ENCODE measurements at places on chromosomes 16 and 17.
A peak's percentile ranks its signal among the peaks of the same experiment; 100 is the strongest.

DNA sequence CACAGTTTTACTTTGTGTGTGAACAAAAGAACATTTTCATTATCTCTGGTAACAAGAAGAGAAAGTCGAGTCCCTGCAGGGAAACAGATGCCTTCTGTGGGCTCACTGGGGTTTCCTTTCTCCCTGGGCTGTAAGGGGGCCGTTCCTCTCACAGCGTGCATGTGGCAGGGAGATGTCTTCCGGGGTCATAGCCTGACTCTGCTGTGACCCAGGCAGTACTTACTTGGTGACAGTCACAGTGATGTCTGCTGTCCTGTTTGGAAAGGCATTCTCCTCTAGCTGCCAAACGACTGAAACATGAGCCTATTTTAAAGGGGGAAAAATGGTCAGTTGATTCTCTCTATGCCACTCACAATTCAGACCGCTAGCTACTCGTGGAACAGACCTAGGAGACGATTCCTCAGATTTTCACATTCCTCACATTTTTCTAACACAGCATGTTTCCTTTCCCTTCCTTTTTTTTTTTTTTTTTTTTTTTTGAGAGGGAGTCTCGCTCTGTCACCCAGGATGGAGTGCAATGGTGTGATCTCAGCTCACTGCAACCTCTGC, 7.3 kb downstream of the HASPIN start:
- DNase-seq: no peak

DNA sequence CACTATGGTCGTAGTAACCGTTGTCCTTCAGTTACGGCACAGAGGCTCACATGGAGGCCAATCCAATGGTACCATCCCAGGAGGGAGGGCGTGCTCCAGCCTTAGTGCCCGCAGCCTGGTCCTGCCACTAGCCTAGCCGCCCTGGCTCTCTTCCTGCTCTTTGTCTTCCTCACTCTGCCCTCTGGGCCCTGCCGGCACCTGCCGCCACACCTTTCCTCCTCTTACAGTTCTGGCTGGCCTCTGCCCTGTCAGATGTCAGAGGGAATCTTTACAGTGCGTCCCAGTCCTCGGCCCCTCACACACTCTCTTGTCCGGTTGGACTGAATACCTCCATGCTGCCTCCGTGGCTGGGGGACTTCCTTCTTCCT, 23.4 kb downstream of the GINS2 start:
- no peak for DNase-seq

DNA sequence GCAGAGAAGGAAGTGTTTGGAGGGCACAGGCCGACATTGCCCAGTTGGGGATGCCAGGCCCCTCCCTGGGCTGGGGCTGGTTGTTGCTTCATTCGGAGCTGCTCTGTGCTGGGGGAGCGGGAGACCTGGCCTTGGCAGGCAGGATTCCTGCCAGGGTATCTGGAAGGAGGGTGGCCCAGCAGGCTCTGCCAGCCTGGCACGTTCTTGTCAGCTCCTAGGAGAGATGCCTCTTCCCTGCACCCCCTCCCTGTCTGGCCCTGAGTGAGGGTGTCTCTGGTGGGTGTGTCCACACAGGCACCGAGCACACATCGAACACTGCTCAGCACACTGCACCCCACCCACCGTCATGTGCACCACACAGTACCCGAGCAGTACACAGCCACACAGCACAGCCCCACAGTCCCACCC, 35.2 kb downstream of the ARHGAP23 start:
- no peak for DNase-seq

GRCh38 chr16:56815721-56816120, 49.3 kb upstream of the SLC12A3 start:
- DNase-seq: no peak

DNA sequence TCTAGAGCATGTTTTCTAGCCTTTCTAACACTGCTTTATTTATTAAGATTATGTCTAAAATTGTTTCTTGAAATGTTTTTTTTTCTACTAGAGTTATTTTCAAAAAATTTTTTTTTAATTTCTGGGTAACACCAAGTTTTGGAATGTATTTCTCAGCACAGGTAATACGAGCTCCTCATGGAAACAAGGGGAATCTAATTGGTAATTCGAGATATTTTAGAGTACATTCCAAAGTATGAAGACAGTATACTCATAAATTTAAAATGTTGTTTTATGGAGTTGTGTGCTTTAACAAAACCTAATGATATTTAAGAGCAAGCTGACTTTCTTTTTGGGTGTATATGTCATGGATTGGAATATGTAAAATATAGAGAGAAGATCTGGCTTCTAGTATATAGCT, 42.4 kb downstream of the OMG start:
- no peak for DNase-seq

GRCh38 chr17:72353502-72353901, 232.7 kb downstream of the SOX9 start:
- no peak for DNase-seq

DNA sequence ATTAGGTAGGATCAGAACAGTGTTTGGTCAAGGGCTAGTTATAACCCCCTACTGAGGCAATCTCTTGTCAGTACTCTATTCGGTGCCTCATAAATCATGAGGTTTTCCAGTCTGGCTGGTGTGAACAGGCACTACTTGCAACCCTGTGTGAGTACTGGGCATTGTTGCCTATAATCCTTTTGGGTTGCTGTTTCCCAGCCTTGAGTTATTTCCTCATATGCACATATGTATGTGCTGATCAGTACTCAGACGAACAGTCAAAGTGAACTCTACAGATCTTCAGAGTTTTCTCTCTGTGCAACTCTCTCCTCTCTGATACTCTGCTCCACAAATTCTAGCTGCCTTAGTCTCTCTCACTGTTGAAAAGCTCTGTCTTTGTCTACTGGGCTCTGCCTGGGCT, 164.3 kb downstream of the CDK5R1 start:
- no peak for DNase-seq

- no peak for DNase-seq
Measured at GRCh38 chr17:72534265-72534664, 413.4 kb downstream of the SOX9 start.

GRCh38 chr17:78917451-78918275, 7.5 kb downstream of the TIMP2 start:
- DNase-seq: no peak

DNA sequence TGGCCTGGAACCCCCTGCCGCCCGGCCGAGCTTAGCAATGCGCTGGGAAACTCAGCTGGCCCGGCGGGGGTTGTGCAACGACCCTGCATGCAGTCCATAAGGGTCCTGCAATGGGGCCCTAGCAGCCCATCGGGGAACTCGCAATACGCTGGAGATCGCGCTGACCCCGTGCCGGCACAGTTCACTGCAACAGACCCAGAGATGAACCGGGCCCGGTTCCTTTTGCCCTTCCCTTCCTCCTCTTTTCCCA, 375 bp downstream of the SLC25A11 start:
- no peak for DNase-seq

- peak; percentile 41 for DNase-seq
Measured at GRCh38 chr17:57086069-57086930, 1.3 kb downstream of the AKAP1 start.

GRCh38 chr16:51056331-51056730, 94.7 kb downstream of the SALL1 start:
- DNase-seq: no peak

- no peak for DNase-seq
Measured at GRCh38 chr16:7343243-7343642, 10.6 kb downstream of the RBFOX1 start.

- DNase-seq: no peak
Measured at GRCh38 chr17:81396722-81397313, 1.6 kb downstream of the BAHCC1 start.

DNA sequence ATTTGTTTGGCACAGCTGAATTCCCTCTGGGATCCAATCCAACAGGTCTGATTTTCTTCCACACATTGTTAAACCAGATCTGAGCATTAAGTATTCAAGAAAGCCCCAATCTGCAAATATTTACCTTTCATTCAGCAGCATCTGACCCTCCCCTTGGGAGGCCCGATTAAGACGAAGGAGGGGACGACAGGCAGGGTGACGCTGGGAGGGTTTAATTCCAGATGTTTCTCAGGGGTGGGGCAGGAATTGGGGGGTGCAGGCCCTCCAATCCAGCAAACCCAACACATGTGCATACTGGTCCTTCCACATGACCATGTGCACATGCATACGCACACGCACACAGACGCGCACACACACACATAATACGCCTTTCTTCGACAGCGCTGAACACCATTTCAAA, 240.5 kb downstream of the GSG1L start:
- DNase-seq: no peak

DNA sequence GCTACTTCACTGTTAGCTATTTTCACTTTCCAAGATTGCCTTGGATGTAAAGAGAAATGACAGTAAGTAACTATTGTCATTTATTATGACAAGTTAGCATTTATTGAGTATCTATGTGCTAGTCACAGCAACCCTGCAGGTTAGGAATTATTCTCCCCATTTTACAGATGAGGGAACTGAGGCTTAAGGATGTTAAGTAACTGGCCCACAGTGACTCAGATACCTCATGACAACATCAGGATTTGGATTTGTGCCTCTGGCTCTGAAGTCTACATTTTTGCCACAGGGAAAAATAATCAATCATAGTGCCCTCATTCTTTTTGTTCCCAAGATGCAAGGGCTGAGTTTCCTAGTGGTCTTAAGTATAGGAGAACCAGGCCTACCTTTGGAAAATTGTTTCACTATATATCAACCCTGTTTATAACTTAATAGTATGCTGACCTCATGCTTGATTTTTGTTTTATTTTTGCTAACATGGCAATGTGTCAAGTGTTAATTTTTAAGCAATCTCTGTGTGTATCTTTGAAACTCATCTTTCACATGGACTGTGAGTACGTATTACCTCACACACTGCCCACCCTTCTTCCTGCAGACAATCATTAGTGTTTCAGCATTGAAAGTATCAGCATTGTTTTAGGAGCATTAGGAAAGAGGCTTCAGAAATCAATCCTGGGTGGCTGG, 105.0 kb downstream of the TANGO6 start:
- DNase-seq: no peak

- DNase-seq: no peak
Measured at GRCh38 chr17:39818358-39819000, 45.6 kb downstream of the IKZF3 start.

DNA sequence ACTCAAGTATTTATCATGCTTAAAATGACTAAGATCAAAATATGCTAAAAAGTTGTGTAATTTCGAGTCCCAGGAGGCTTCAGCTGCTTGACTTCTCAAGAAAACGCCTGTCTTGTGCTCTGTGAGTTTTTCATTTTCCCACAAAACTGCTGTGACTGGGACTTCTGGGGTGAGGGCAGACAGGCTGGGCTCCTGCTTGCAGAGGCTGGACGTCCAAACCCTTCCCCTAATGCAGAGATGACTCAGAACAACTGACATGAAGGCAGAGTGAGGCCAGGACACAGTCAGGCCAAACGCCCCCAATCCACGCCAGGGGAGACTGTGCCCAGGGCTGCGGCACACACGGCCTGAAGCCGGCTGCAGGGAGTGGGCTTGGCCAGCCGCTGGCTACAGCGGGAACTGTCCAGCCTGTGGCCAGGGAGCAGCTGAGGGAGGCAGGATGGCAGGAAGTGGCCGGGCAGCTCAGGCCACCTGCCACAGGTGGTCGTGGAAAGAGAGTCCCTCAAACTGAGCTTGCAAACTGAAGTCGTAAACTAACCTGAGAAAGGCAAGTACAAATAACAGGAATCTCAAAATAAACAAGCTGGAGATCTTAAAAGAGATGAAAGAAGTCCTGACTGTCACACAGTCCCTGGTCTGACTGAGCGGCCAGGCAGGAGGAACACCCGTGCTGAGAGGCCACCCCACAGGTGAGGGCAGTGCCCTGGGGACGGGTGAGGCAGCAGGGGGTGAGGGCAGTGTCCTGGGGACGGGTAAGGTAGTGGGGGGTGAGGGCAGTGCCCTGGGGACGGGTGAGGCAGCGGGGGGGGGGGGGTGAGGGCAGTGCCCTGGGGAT, 21.3 kb upstream of the HEXD start:
- peak; percentile 85 for DNase-seq

GRCh38 chr16:72457243-72457940, 285.4 kb upstream of the PMFBP1 start:
- DNase-seq: no peak

GRCh38 chr17:77098884-77099545, 41.8 kb upstream of the SEC14L1 start:
- peak; percentile 47 for DNase-seq

DNA sequence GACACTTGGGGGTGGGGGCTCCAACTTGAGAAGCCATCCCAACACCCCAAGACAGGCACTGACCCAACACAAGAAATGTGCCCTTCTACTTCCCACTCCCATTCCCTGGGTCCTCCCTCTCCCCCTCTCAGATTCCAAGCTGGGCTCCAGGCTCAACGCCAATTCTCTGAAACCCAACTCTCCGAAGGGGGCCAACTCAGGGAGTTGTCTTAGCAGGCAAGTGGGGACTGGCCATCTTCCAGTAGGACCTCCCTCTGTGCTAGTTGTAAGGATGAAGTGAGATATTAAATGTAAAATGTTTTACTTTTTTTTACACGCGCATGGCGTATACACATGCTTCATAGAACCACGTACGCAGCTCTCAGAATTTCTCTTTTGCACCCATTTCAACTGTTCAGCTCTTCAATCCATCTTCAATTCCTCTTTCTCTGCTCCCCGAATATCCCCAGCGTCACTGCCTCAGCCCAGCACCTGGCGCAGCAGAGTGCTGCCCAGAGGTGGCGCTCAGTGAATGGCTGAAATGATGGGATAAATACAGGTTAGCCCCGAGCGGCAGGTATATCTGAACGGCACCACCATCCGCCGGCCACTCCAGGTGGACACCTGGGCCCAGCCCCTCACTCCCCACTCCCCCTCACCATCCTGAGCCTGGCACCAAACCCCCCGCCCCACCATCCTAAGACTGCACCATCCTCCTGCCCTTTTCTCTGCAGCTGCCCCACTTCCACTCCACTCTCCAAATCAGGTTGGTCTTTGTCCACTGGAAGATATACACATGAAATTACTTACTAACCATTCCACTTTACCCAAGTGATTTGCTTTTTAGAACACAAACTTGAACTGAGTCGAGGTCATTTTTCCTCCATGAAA, 43.9 kb upstream of the TNRC6C start:
- no peak for DNase-seq

GRCh38 chr17:47267354-47267828, 13.8 kb downstream of the ITGB3 start:
- DNase-seq: peak; percentile 68

GRCh38 chr17:5035315-5035714, at the start of gene SLC52A1:
SLC52A1 (minus strand) TSS chr17:5035426; CDS start chr17:5034606, 820 bp downstream.
- no peak for DNase-seq

- DNase-seq: no peak
Measured at GRCh38 chr16:3752984-3753383, 35.7 kb upstream of the TRAP1 start.

DNA sequence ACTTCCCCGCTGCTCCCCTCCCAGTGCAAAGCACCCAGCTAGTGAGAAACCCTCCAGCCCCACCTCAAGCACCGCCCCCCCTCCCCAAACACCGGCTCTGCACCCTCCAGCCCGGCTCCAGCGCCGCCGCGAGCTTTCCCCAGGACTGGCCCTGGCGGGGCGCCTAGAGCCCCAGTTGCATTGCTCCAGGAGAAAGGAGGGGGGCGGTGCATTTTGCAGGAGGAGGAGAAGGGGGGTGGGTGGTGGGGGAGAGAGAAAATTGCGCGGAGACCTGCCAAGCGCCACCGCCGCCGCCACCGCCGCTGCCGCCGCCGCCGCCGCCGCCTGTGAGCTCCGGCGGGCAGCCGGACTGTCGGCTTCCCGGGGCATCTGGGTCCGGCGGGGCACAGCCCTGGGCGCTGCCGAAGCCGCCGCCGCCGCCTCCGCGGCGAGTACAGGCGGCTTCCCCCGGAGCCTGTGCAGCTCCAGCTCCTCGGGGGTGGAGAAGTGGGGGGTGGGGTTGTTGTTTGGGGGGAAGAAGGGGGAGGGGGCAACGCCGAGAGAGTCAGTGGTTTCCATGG, 333 bp upstream of the NOG start:
- DNase-seq: peak; percentile 78

- DNase-seq: no peak
Measured at GRCh38 chr17:58621174-58621573, 70.7 kb downstream of the TEX14 start.
